ENCODE measurements at places on chromosomes 2 and 18.

DNA sequence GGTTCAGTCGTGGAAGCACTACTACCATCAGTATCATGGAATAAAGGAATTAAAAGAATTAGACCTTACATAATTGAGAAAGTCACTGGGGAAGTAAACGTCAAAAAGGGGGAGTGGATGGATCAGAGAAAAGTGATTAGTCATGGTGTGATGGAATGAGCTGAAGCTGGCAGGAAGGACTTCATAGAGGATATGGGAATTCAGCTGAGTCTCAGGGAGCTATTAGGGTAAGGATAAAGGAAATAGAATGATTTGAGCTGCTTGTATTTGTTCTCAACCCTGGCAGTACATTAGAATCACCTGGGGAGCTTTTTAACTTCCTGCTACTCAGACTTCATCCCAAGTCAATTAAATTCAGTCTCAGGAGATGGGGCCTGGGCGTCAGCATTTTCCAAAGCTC is 53.4 kb upstream of the SETBP1 start:
- peak; percentile 7 for DNase-seq

DNA sequence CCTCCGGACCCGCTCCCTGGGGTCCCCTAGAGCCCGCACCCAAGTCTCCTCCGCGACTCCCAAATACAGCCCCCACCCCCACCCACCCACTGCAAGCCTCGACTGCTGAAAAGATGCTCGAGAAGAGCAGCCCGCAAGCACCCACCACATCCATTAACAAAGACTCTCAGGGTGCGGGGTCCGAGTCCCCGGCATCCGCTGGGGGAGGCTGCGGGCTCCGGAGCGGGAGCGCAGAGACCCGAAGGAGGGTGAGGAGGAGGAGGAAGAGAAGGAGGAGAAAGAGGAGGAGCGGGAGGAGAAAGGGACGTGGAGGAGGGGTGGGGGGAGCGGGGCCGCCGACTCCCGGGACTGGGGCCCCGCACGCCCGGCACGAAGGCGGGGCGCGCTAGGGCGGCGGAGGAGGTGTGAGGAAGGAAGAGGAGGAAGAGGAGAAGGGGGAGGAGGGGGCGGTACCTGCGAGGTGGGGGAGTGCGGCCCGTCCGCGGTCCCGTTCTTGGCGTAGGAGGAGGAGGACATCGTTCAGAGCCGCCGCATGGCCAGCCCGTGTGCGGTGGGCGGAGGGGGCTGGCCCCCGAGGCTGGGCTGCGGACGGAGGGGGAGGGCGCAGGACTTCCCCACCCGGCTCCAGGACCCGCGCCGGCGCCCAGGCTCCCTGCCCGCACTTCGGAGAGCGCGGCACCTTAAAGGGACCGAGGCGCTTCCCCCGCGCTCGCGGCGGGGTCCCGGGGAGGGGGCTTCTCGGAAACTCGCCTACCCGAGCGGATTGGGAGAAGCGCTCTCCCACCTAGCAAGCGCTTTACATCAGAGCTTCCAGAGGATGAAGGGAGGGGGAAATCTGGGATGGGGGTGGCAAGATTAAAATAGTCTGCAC is at the start of gene CACNB4:
Gene CACNB4 (minus strand): TSS at position 549 of the 871 bp plus-strand sequence.
- peak; percentile 55 for DNase-seq

GRCh38 chr2:75728614-75729419 is 18.1 kb upstream of the GCFC2 start:
- DNase-seq, result no peak

GRCh38 chr2:170716851-170717598 is 1.9 kb downstream of the SP5 start:
- DNase-seq, result peak; percentile 63

DNA sequence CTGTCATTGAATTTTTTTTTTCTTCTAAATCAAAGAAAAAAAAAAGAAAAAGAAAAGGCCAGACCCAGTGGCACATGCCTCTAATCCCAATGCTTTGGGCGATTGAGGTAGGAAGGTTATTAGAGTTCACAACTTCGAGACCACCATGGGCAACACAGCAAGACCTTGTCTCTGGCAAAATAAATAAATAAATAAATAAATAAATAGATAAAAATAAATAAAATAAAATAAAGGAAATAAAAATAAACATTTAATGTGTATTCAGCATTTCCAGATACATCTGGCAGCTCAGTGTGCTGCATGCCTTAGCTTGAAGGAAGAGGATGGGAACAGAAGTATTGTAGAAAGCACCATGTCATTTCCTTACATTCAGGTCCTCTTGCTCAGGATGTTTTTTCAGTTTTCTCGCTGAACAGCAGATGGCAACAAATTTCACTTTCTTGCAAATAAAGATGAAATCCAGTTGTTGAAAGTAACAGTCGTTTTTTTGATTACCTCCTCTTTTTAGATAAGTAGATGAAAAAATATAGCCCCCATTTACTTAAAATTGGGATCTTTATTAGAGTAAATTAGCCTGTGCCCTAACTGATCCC is 25.7 kb upstream of the FAM178B start:
- DNase-seq, result peak; percentile 85

DNA sequence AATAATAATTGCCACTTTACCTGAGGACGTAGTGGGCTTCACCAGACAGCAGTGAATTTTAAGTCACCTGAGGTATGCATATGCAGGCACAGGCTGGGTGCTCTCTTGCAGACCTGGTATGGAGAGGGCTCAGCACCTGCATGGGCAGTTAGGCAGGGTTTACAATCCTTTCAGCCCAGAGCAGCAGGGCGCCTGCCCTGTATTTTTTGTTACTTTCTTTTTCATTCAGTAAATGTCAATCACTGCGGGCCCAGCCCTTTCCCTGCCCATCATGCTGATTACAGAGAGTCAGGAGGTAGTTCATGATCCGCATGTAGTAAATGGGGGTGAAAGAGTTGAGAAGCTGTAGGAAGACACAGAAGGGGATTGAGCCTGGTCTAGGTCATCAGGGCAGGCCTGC is 147.0 kb upstream of the ALPP start:
- DNase-seq, result no peak

GRCh38 chr2:171723716-171724683 is 36.7 kb downstream of the DYNC1I2 start:
- peak; percentile 6 for DNase-seq

DNA sequence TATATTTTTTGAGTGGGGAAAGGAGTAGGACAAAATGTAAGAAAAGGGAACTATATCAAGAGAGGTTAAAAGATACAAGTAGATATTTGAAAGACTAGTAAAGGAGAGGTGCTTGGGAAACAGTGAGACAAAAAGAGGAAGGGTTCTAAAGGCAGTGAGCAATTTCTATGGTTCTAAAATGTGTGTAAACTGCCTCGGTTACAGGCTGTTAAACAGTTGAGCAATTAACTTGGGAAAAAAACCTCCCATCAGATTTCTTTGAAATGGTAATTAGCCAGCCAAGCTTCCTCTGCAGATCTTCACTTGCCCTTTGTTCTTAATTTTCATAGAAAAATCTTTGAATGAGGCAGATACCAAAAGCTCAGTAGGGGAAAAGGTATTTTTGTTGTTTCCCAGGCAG is 238.7 kb upstream of the KCNH7 start:
- DNase-seq, result no peak

DNA sequence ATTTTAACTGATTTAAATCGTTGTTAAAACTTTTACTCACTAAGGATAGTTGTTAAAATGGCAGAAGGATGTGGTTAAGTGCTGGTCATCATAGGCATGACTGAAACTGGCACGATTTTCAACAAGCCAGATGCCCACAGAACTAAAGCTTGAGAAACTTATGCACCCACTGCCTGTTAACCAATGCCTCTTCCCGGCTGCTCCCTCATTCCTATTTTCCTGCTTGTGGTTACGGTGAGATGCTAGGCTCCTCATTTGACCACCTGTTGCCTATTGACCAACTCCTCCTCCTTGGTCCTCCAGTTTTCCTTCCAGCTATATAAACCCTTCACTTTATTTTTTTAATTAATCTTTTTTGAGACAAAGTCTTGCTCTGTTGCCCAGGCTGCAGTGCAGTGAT is 238.7 kb downstream of the TFCP2L1 start:
- DNase-seq, result no peak

DNA sequence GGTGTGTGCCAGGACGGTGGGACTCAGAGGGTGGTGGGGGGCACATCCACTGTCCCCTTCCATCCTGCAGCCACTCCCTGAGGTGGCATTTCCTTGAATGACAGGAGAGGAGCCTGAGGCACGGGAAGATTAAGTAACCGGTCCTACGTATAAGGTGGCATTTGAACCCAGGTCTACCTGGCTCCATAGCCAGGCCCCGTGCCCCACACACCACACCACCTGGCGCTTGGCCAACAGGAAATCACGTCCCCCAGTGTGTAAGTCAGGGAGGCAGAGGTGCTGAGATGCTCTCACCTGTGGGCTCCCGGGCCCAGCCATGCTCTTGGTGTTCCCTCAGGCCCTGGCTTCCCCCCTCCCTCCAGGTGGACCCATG is 53.7 kb downstream of the HPCAL1 start:
- DNase-seq, result no peak

DNA sequence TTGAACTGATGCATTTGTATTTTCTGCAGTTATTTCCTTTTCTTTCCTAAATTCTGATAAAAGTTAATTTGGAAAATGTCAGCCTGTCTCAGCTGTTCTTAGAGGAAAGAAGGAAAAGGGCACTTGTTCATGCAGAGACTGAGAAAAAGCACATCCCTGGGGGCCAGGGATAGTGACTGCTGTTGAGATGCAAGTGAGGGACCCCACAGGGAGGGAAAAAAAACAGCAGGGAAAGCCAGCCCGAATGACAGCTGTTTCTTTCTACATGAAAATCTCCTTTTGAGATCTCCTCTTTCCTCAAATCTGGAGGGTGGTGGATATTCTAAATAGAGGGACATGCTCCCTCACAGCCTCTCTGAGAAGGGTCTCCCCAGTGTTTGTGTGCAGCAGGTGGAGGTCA is 14.0 kb upstream of the MTA3 start:
- no peak for DNase-seq

DNA sequence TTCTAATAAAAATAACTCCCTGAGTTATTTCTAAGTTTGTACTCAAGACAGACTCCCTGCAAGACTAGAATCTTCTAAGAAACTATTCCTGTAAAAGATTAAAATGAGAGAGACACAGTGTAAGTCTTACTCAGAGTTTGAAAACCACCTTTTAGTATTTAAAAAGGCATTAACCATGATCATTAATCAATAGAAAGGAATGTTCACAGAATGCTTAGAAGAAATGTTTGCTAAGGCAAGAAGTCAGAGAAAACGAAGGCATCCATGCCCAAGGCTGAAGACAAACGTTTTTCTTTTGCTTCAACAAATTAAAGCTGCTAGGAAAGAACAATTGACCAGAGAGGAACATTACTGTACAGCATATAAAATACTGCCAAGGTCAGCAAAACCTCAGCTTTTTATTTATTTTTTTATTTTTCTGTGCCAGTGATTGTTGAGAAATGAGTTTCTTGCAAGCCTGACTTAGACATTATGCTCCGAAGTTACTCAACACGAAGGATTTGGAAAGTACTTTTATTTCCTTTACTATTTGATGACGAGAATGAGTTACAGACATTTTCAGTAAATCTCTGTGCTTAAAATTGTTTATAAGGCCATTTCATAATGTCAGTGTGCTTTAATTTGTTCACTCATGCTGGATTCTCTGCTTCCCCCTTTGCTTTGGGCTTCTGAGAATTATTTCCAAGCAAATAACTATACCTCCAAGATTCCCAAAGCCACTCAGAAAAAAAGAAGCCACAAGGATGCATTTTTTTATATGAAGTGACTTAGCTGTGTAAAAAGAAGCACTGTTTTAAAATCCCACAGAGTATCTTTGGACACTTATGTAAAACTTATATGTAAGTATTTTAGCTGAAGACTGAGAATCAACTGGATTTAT is 20.5 kb downstream of the RND3 start:
- DNase-seq, result no peak

GRCh38 chr2:234702731-234703225 is 205.9 kb upstream of the ARL4C start:
- DNase-seq, result no peak

DNA sequence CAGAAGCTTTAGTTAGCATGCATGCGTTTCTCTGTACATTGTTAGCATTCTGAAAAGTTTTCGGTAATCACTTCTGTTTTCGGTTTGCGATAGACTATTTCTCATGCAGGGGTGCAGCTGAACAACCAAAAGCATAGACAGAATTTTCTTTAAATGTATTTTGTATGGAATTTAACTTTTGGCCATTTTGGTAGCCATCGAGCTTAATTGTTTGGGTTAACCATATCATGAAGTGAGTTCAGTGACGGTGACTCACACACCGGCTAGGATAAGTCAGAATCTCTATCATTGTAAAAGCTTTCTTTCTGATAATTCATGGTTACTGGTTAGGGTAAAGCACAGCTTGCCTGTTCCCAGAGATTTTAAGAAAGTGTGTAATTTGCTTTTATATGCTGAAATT is 107.2 kb downstream of the CD226 start:
- DNase-seq, result no peak

DNA sequence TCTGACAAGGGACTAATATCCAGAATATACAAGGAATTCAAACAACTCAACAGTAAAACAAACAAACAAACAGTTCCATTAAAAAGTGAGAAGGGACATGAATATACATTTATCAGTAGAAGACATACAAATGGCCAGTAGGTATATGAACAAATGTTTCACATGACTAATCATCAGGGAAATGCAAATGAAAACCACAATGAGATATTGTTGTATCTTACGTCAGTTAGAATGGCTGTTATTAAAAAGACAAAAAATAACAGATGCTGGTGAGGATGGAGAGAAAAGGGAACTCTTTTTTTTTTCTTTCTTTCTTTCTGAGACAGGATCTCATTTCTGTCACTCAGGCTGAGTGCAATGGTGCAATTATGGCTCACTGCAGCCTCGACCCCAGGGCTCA is 175.5 kb downstream of the CAMKMT start:
- no peak for DNase-seq

DNA sequence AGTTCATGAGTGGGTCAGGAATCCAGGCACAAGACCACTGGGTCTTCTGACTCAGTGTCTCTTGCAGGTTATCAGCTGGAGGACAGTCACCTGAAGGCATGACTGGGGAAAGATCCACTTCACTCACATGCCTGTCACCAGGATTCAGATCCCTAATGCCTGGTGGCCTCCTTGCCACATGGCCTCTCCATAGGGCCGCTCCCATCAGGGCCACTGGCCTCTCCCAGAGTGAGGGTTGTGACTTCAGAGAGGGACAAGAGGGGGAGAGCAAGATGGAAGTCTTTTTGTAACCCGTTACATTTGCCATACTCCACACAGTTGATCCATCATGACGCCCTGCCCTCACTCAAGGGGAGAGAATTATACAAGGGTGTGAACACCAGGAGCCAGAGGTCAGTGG is 13.0 kb upstream of the OTOS start:
- DNase-seq, result no peak
